Stimulated activated CD4-positive, alpha-beta T cell treated with anti-CD3 and anti-CD28 coated beads, TNF-alpha, amount 100 ng/mL, for 1 hour (primary cell): ENCODE measurements at places on chromosomes 7 and 10.

DNA sequence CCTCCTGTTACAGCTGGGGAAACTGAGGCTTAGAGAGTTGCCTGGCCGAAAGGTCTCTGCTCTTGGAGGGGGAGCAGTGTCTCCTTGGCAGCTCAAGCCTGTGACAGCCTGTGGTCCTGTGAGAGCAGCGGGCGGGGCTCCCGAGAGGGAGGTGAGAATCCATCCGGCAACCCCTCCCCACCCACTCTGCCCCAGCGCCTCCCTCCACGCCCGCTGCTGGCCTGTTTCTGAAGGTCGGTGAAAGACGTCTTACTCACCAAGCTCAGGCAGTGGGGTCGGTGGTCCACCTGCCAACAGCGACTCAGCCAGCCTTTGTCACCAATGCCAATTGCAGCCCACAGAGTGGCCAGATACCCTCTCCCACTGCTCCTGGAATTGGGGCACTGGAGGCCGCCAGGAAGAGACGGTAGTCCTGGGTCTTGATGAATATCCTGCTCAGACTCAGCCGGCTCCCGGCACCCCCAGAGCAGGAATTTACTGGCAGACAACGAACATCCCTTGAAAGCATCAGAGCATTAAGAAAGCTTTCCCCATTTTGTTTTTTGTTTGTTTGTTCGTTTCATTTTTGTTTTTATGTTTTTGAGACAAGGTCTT lies 7.4 kb upstream of the TTYH3 start:
- DNase-seq: no peak

GRCh38 chr10:6204341-6205191 lies 1.8 kb downstream of the PFKFB3 start:
- DNase-seq: no peak

DNA sequence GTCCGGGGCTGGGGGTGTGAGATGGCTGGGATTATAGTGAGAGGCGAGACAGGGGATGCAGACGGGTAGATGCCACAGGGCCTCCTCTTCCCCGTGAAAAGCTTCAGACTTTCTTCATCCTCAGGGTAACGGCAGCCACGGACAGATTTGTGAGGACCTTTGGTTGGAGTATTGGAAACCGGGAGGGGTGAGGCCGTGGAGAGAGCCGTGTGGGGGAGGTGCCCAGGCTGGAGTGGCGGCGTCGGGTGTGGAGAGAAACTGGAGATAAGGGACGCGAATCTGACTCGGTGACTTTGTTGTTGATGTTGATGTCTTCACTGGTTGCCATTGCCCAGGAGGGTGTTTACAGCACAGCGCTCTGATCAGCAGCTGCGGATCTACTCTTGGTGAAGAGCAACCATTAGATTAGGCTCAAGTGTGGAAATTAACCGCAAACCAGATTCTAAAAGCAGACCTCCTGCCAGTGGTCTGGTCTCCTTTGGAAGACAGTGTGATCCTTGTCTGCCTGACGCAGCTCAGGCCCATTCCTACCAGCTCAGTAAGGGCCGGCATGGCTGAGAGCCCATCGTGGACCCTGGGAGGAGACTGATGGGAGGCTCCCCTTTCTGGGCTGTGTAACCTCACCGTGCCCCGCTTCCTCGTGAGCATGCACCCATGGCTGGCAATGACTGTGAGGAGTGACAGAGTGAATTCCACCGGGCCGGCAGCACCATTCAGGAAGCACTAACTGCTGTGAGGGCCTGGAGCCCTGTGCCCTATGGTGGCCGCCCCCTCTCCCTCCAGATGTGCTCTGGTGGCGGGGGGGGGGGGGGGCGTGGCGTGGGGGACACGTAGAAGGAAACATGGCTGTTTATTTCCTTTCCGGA lies 90.3 kb downstream of the INPP5A start:
- no peak for DNase-seq

DNA sequence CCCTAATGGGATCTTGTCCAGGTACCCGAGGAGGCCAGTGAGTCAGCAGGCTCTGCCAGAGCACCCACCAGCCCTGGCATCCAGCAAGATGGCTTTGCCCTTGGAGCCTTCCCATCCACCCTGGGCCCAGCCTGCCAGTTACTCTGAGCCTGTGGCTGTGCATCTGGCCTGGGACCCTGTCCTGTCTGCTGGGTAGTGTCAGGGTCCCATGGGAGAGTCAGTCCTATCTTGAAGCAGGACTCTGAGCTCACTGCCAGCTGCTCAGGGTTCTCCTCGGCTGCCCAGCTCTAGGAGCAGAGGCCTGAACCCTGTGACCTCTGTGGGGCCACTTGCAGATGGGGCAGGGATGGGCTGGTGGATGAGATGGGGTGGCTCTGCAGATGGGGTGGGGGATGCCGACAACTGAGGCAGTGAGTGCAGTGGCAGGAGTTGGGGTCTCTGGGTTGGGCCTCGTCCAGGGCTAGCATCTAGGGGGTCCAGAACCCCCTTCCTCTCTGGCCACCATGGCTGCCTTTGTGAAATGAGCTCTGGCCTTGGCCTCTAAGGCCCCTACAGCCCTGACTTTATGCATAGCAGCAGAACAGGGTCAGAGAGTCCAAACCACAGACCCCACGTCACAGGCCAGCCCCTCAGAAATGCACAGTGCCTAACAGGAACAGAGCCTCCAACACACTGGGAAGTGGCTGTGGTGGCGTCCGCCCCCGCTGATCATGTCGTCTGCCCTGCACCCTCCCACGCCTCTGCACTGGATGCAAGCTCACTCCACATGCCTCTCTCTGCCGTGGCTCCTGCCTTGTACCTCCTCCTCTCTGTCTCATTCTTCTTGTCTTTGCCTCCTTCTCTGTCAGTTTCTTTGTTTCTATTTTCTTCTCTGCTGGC lies 88.1 kb upstream of the RET start:
- no peak for DNase-seq

- DNase-seq: no peak
Observed at GRCh38 chr10:32929634-32930033, 28.4 kb downstream of the ITGB1 start.

DNA sequence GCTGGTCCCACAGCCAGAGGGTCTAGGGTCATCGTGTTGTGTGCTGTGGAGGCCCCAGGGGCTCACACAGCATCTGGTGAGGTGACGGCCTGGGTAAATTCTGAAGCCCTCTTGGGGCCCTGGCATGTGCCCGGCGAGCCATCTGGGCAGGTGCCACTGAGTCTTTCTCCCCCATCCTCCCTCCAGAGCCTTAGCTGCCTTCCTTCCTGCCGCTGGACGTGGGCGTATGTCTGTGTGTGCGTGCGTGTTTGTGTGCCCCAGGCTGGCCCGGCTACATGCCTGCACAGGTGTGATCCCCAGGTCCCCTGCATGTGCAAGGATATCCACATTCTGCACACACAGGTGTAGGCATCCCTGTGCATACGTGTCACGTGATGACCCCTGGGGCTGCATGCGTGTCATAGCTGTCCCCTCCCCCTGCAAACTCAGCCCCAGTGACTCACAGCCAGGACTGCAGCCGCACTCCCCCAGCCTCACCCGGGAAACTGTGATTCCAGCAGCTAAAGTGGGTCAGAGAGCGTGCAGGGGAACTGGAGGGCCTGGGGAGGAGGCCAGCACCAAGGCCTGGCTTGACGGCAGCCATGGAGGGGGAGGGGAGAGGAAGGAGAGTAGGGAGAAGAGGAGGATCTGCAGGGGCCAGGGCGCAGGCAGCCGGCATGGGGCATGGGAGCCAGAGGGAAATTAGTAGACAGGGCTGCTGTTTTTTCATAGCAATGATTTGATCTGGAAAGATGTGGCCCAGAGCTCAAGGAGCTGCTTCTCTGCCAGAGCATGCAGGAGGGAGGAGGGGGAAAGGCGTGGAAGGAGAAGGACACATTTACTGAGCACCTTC lies 46.4 kb downstream of the ELFN1 start:
- no peak for DNase-seq

DNA sequence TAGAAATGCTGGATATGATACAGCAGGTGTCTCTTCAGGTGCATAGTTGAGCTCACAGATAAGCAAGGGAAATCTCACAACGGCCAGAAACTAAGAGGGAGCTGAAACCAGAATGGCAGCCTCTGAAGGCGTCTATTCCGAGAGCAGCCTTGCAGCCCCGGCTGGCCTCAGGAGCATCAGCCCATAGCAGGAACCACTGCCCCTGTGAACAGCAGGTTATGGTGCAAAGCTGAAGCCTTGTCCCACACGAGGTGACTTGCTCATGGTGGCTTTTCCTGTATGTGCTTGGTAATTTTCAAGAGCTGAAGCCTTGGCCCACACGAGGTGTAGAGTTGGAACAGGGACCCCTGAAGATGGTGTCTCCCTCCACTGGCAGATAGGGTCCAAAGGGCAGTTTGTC lies 33.2 kb downstream of the BNIP3 start:
- no peak for DNase-seq

GRCh38 chr7:92731335-92732063 lies 104.9 kb downstream of the CDK6 start:
- DNase-seq: no peak

DNA sequence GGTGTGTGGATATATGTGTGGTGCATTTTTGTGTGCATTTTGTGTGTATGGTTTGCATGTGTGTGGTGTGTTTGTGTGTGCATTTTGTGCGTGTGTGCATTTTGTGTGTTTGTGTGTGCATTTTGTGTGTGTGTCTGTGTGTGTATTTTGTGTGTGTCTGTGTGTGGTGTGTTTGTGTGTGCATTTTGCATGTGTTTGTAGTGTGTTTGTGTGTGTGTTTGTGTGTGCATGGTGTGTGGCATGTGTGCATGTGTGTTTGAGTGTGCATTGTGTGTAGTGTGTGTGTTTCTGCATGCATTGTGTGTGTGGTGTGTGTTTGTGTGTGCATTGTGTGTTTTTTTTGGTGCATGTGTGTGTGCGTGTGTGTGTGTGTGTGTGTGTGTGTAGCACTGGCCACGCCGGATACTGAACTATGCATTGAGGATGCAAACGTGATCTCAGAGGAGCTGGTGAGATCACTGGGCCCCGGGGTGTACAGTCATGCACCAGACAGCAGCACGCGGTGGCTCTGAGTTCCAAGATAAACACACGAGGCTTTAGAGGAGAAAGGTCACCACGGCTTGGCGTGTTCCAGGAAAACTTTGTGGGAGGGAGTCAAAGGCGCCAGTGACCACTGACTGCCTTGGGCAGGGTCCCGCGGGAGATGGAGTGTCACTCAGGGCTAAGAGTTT lies 106.6 kb upstream of the SHH start:
- DNase-seq: no peak

- no peak for DNase-seq
Observed at GRCh38 chr10:114662646-114663217, 4.7 kb upstream of the ABLIM1 start.

DNA sequence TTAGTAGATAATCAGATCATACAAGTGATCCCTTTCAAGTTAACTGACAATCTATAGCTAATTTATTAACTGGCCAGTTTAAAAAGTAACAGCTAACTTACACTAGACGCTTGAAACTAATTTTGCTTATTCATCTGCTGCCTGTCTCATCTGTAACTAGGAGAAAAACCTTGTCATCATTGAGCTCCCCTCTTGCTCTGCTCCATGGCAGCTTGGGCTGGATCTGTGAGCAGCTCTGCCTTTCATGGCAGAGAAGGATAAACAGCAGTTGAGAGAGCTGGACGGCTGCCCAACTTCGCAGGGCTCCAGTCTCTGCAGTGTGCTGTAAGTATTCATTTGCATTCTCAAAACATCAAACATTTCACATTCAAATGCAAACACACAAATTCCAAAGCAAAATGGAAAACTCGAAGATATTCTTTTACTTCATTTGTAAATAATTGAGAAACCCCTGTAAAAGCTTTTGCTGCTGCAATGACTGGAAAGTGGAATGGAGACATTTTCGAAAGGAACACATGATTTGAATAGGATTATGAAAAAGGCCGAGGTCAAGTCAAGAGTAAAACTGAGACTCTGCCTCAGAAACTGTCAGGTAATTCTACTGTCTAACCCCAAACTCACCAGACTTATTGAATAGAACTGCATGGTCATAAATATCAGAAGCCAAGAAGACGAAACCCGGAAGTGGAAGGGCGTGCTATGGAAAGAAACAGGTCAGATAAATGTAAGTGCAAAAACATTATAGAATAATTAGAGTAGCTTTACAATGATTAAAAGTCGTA lies 17.6 kb downstream of the SLC35B4 start:
- no peak for DNase-seq

- no peak for DNase-seq
Observed at GRCh38 chr7:20601121-20601520, 14.3 kb upstream of the ABCB5 start.

DNA sequence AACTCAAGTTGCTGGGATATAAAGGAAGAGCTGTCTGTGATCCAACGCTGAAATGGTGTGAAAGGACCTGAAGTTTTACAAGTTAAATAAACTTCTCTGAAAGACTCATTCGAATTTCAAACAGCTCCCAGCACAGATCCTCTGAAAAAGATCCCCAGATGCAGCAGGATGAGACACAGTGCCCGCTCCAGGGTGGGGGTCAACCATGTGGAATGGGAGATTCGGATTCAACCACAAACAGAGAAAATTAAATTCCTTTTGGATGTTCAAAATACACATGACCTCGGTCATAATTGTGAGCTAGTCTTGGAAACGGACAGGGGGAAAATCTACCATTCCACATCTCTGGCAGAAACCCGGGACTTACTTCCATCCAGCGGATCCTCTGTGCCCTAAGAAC lies 119.6 kb downstream of the PRKAG2 start:
- DNase-seq: no peak

DNA sequence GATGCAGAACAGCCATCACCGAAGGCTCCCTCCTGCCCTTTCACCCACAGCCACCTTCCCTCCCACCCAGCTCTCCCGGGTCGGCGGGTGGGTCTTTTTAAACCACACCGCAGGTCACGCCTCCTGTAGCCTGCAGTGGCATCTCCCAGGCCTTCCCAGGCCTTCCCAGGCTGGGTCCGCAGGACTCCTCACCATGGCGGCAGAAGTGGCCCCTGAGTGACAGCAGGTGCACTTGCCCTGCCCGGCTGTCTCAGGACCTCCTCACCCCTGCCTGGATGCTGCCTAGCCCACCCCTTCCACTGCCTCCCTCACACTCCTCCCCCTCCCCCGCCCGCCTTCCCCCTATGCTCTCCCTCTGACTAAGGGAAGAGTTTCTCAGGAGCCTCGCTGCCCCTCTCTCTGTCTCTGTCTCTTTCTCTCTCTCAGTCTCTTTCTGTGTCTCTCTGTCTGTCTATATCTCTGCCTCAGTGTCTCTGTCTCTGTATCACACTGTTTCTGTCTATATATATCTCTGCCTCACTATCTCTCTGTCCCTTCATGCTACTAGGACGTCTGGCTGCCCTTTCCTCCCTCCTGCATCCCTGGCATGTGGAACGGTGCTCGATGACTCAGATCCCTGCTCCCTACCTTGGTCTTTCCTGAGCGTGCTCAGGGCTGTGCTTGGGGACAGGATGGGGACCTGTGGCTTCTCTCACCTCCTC lies 57.5 kb downstream of the GLRX3 start:
- DNase-seq: no peak

- no peak for DNase-seq
Observed at GRCh38 chr7:80136261-80137055, 1.8 kb downstream of the GNAI1 start.

- DNase-seq: no peak
Observed at GRCh38 chr10:63627881-63628296, 106.7 kb downstream of the REEP3 start.

GRCh38 chr7:30470163-30470770 lies 8.3 kb downstream of the NOD1 start:
- no peak for DNase-seq

DNA sequence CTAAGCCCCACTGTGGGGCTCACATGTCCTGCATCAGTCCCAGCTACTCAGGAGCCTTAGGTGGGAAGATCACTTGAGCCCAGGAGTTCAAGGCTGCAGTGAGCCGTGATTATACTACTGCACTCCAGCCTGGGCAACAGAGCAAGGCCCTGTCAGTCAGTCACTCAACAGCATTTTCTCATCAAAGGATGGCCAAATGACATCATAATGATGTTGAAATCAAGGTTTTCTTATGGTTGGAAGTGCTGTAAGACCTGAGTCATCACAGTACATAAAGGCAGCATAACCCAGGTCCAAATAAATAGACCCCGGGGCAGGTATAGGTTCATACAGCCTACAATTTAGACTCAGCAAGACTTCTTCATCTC lies 341.1 kb downstream of the PARD3 start:
- no peak for DNase-seq
